ENCODE measurements at places on chromosomes 2 and 18.
A peak's percentile ranks its signal among the peaks of the same experiment; 100 is the strongest.

GRCh38 chr2:42064417-42064942, 16.7 kb downstream of the PKDCC start:
- no peak for DNase-seq

DNA sequence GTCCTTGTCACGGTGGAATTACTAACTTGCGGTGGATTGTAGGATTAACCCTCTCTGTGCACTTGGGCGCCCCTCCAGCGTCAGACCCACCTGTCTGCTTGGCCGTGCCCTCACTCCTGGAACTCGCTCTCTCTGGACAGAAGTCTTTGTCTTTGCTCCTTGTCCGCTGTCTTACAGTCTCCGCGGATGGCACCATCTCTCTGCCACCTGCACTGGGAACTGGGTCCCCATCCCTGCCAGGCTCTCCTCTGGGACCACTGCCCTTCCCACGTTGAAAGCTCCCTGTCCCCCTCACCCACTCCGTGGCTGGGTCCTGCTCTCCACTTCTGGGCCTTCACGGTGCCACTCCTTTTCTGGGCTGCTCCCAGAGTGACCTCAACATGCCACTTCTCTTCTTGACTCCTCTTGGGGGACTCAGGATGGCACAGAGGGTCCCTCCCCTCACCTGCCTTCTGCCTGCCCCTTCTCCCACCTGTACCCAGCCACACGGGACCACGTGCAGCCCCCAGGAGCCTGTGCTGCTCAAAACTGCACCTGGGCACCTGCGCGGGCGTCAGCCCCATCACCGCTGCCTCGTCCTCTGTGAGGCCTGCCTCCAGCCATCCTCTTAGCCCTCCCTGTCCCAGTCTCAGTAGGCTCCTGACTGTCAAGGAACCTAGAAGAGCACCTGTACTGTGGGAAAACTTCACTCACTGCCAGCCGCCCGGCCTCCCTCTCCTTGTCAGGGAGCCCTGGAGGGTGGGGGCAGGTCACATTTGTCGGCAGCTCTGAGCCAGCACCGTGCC, 11.1 kb downstream of the CNDP2 start:
- DNase-seq, result no peak

GRCh38 chr18:45342653-45343052, 272.6 kb upstream of the SLC14A2 start:
- no peak for DNase-seq

- no peak for DNase-seq
These were observed 50.4 kb upstream of the EPAS1 start for GRCh38 chr2:46246790-46247189.

DNA sequence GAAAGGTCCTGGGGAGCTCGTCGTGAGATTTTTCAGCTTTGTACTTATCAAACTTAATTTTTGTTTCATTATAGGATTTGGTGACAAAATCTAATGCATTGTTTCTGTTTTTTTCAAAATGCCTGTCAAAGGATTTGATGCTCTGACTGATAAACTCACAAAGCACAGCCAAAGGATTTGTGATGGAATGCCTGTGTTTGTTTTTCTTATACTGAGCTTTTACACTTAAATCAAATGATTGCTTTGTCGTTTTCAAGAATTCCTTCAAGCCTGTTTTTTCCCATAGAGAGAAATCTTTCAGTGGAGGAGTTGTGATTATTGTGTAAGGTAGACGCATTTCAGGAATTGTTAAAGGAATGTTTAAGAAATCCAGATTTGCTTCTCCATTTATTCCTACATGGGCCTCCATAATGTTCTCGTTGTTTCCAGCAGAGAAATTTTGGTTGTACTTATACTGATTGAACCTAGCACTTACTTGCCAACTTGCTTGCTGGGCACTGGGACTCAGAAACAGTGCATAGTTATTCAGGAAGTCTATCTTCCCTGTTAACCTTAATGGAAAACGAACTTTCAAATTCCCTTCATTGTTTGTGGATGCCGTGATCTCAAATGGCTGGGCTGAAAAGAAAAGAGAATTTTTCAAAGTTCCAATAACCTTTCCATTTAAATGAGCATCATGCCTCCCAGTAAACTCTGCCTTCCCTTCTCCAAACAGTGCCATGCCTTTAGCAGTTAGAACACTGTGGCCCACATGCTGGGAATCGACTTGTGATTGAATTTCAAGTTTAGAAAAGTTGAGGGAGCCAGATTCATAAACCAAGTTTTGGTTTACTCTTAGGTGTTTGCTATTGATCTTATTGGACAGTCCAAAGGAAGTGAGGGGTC, 36.5 kb downstream of the APOB start:
- DNase-seq, result peak; percentile 12

- DNase-seq, result no peak
These were observed 96.8 kb downstream of the TGFA start for GRCh38 chr2:70456585-70457495.

GRCh38 chr2:234951664-234952269, at the start of gene SH3BP4:
Gene SH3BP4, plus strand, starts transcription at chr2:234952017. Its CDS starts 82,986 bp downstream, at chr2:235035003.
- DNase-seq, result peak; percentile 54

DNA sequence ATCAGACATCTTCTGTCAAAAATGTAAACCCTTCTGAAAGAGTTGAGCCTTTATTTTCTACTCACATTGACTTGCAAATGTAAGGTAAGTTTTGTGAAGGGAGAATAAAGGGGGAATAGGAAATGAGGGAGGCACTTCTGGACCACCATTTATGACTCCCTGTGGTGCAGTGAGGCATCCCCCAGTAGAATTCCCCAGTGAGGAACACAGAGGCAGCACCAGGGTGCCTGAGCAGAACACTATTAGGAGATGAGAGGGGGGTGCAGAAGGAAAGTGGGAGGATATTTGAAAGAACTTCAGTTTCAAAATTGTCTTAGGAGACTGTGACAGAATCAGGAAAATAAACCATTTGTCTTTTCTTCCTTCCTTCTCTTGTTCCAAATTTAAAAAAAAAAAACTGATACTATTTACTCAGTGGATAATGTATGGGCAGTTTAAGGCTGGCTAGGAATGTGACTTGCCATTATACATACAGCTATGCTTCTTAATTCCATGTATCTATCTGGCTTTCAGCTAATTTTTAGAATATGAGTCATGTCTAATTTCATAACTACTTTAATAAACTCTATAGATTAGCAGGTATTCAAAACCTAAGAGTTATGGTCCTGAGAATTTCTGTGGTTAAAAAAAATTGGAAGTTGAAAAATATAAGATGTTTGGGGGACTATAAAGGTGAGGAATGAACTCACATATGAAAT, 478.1 kb upstream of the CHAC2 start:
- DNase-seq, result peak; percentile 77

Data from PC-9 (cell line).